ENCODE measurements at places on chromosomes 1 and 21. TPM values are rescaled to one million over a fixed set of nuclear protein-coding genes. Genes with fewer than 3 reads are reported as not detected.
A peak's percentile ranks its signal among the peaks of the same experiment; 100 is the strongest.

Gene LDLRAD1
- not detected for polyA plus RNA-seq

Gene NPPA
- 2.9 TPM for polyA plus RNA-seq

DNA sequence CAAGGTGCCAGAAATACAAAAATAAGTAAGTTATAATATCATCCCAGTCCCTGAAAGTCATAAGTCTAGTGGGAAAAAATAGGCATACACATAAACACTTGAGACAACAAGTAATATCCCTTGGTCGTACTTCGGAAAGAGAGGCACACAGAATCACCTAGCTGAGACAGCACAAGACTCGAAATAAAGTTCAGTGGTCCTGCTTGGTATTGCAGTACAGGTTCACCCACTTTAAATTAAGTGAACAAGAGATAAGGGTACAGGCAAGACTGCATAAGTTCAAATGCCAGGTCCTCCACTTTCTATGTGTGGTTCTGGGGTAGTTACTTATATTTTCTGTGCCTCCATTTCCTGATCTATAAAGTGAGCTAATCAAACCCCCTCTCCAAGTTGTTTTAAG, 47.6 kb downstream of the SEC16B start:
- H3K27ac ChIP-seq = no peak overlapping the region
- no peaks in the 10 kb centered on the region for H3K27me3 ChIP-seq
- no peaks in the 10 kb centered on the region for H3K36me3 ChIP-seq
- no peaks in the 10 kb centered on the region for H3K4me1 ChIP-seq
- no peak for DNase-seq

GRCh38 chr1:110118636-110119396, 6.6 kb downstream of the UBL4B start:
- no peak overlapping the region for H3K4me3 ChIP-seq
- H3K27me3 ChIP-seq = peaks cover 38% of the 10 kb centered on the region
- H3K27ac ChIP-seq = no peak overlapping the region
- DNase-seq = peak; percentile 4
- no peaks in the 10 kb centered on the region for H3K4me1 ChIP-seq
- H3K36me3 ChIP-seq = no peaks in the 10 kb centered on the region

DNA sequence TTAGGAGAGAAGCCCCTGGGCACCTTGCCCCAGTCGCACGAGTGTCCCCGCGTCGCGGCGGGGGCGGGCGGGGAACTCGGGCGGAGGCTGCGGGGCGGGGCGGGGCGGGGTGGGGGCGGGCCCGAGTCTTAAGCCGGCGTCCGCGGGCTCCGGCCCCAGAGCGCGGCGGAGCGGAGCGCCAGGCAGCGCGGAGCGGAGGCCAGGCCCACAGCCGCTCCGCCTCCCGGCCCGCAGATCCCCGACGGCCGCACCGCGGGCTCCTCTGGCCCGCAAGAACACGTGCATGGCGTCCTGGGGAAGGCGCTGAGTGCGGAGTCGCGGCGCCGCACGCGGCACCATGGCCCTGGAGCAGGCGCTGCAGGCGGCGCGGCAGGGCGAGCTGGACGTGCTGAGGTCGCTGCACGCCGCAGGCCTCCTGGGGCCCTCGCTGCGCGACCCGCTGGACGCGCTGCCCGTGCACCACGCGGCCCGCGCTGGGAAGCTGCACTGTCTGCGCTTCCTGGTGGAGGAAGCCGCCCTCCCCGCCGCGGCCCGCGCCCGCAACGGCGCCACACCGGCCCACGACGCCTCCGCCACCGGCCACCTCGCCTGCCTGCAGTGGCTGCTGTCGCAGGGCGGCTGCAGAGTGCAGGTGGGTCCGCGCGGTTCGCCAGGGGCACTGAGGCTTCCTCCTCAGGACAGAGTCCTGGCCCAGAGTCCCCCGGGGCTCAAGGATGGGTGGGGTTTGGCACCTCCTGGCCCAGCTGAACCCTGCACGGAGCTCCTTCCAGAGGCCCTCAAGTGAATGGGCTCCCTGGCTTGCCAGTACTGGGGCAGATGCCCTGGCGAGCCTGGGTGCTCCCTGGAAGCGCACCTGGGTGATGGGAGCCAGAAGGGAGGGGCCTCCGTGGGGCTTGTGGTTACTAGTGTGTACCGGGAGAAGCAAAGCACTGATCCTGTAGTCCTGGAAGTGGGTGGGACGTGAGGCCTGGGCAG, at the start of gene ESPN:
TSS of gene ESPN (plus strand) at position 158 of the 975 bp plus-strand sequence. CDS start at position 338, 180 bp downstream.
- no peak within 1 kb of the TSS for H3K27ac ChIP-seq
- H3K36me3 ChIP-seq = no peaks in the 10 kb centered on the region
- peaks cover 19% of the 10 kb centered on the region for H3K4me1 ChIP-seq

All from spleen (tissue), 13 donors.